ENCODE measurements at places on chromosomes 6 and 20.

DNA sequence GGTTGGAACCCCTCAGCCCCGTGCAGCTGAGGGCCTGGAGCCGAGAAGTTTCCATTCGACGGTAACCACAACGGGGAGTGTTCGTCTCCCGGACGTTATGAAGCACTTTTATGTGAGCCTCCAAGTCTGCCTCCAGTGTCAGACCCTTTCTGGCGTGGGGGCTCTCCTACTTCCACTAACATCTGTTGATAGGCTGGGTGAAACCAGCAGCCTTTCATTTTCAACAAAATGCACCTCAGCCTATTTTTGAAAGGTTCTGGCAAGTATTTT is 257.4 kb downstream of the THBS2 start:
- no peak for DNase-seq

- no peak for DNase-seq
Measured at GRCh38 chr6:87164004-87164403, 8.6 kb downstream of the ZNF292 start.

- no peak for DNase-seq
Measured at GRCh38 chr6:139846538-139847456, 472.3 kb upstream of the CITED2 start.

- no peak for DNase-seq
Measured at GRCh38 chr20:49681850-49682216, 31.8 kb downstream of the B4GALT5 start.

DNA sequence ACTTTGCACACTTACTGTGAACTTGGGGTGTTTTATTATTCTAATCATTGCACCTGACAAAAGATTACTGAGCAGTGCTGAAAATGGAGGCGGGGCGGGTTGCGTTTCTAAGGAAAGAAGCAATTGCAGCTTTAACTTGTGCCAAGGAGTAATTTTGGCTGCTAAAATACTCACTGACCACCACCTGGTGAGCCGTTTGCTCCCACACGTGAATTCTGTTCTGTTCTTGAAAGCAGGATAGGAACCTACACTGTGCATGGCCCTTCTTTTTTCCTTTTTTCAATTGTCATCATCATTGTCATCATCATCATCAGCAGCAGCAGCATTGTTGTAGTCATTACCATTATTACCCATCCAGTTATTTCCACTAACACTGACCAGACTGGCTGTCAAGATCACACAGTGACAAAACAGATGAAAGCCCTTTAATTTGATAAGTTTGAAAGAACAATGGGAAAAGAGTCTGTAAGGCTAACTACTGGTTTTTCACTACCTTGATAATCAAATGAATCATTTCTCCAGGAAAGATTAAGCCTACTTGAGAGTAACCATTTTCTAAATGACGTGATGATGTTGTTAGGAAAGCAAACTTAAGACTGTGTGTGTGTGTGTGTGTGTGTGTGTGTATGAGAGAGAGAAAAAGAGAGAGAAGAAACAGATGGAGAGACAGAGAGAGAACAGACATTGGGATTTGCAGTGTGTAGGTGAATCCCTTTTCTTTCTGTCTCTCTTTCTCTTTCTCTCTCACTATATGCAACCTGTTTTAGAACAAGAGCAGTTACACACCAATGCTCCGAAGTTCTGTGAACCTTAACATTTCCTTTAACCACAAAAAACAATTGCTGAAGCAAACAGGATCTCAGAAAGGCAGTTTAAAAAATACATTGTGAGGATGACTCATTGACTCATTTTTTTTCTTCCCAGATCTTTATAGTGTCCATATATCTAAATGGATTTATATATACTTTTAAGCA is 3.8 kb downstream of the RIPOR2 start:
- peak; percentile 72 for DNase-seq

DNA sequence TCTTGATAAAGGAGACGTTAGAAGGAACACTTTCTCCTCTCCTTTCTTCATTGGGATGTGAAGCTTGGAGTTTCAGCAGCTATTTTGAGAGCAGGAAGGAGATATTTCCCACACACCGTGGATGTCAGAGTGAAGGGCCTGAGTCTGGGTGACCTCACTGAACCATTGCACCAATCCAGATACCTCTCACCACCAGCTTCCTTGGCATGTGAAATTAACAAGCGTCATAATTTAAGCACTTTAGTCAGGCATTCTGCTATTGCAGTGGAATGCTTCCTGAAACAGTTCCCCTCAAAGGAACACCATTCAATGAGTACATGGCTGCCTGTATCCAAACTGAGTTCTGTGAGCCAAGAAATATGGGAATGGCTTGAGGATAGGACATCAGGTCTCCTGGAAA is 83.7 kb downstream of the CHMP4B start:
- DNase-seq, result no peak

GRCh38 chr6:63923139-63923739 is 287.6 kb downstream of the PHF3 start:
- peak; percentile 33 for DNase-seq

DNA sequence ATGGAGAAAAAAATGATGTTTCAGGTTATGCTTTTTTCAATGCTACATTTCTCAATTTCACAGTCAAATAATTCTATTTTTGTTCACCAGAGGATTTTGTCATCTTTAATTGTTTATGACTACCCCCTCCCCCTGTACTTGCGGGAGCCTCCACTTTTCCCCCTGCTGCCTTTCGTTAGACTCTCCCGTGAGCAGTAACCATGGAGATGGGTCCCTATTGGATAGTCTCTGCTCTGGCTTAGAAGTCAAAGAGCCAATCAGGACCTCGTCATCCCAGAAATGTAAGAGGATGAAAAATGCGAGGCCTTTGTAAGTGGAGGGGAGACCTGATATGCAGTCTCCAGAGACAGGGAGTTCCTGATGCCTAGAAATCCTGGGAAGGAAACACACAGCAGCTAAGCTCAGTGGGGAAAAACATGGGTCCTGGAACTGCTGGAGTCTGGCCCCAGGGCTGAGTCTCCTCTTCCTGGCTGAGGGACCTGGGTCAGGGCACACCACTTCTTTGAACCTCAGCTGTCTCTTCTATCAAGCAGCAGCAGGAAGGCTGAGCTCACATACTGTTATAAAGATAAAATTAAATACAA is 298.7 kb downstream of the TSHZ2 start:
- DNase-seq, result no peak
